ENCODE measurements at places on chromosomes 5 and 9.

GRCh38 chr9:114652776-114653555, 4.6 kb downstream of the TEX53 start:
- no peak for DNase-seq

DNA sequence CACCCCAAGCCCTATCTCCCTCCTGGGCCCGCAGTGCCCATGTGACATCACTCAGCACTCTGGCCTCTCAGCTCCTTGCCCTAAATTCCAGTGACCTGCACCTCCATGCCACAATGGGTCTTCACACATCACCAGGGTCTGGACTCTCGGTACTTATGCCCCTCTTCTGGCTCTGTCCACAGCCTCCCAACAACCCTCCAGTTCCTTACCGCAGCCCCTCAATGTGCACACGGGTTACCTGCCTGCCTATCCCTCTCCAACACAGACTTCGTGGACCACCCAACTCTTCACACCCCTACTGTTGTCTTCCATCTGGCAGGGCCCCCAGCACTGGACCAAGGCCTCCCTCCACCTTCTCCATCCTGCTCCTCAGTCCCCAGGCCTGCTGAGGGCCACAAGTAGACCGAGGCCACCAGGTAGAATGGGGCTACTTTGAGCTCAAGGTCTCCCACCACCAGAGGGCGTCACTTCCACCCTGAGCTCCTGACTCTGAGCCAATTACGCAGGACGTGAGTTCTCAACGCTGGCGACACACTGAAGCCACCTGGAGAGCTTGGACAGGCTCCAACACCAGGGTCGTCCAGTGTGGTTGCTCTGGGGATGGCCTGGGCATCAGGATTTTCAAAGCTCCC, 172.1 kb downstream of the GABBR2 start:
- DNase-seq = no peak

- DNase-seq = no peak
Observed at GRCh38 chr9:69093471-69094103, 58.0 kb downstream of the FXN start.

DNA sequence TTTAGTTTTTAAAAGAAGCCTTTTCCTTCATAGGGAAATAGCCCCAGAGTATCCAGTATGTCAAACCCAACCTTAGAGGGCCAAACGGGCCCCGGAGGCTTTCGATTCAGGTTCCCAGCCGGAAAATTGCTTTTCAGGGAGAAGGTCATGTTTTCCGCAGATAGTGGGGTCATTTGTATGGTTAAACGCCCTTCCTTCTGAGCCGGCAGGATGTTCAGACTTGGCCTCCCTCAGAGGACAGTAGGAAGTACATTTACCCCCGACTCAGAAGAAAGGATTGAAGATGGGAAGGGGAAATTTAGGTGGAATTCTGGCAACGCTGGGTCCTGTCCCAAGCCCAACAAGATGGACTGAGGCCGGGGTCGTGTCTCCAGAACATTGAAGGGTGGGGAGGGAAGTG, 195.2 kb downstream of the AOPEP start:
- no peak for DNase-seq

GRCh38 chr5:148843510-148844318, 17.3 kb downstream of the ADRB2 start:
- no peak for DNase-seq

GRCh38 chr5:150561571-150562275, 53.8 kb downstream of the NDST1 start:
- DNase-seq = no peak
